ENCODE measurements at places on chromosomes 12 and 14. TPM values are rescaled to one million over a fixed set of nuclear protein-coding genes. Genes with fewer than 3 reads are reported as not detected.
A peak's percentile ranks its signal among the peaks of the same experiment; 100 is the strongest.

PLBD2 gene
- total RNA-seq: 45.0 TPM

GPR132 gene
- 0.10 TPM for total RNA-seq

MAP3K9 gene
- 11.7 TPM for total RNA-seq

SLC5A8 gene
- total RNA-seq: not detected

CLEC12A gene
- not detected for total RNA-seq

CNTN1 gene
- total RNA-seq: 3.0 TPM

DNA sequence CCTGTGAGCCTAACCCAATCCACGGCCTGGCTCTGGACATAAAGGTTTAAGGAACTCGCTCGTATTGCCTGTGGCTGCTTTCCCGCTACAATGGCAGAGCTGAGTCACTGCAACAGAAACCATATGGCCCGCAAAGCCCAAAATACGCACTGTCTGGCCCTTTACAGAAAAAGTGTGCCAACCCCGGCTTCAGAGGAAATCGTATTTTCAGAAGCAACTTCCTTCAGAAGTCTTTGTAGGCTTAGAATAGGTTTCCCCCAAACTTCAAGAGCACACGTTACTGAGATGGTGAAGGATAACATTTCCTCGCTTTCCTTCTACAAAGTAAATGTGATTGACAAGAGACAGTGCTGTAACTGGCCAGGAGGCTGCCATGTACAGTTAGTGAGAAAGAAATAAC, 34.8 kb upstream of the TESC start:
- no peaks in the 10 kb centered on the region for H3K4me1 ChIP-seq
- H3K36me3 ChIP-seq: no peaks in the 10 kb centered on the region
- DNase-seq: no peak
- no peaks in the 10 kb centered on the region for H3K27me3 ChIP-seq

DNA sequence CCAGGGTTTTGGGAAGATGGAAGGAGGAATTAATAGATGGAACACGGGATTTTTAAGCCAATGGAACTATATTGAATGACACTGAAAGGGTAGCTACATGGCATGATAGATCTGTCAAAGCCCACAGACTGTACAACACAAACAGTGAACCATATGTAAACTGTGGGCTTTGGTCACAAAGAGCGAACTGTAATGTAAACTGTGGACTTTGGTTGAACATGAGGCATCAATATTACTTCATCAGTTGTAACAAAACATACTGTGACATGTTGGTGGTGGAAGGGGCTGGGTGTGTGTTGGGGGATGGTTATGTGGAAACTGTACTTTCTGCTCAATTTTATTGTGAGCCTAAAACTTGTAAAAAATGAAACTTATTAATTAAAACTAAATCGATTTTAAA, 210.6 kb upstream of the HMGA2 start:
- peaks cover 10% of the 10 kb centered on the region for H3K36me3 ChIP-seq
- no peaks in the 10 kb centered on the region for H3K27me3 ChIP-seq
- no peak overlapping the region for H3K4me3 ChIP-seq
- no peak overlapping the region for H3K27ac ChIP-seq
- H3K4me1 ChIP-seq: peaks cover 20% of the 10 kb centered on the region

DNA sequence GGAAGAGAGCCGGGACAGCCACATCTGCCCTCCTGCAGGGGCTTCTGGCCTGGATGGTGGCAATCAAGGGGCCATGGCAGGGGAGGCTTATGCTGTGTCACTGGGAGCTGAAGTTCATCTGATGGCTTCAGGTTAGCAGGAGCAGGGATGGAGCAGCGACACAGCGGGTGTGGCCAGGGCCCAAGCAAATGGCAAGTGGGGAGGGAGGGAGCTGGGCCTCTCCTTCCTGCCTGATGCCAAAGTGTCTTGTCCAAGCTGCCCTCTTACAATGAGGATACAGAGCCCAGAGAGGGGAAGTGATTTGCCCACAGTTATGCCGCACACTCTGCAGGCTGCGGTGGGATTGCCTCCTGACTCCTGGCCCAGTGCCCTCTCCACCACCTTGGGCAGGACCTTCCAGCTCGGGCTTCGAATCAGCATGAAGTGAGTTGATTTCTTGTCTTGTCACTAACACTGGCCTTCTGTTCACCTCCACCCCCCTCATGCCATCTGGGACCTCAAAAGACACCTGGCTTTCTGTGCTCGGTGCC, 51.3 kb downstream of the IQSEC3 start:
- H3K36me3 ChIP-seq: no peaks in the 10 kb centered on the region
- peaks cover 18% of the 10 kb centered on the region for H3K27me3 ChIP-seq
- H3K4me3 ChIP-seq: no peak overlapping the region
- no peak for DNase-seq

GRCh38 chr14:95362138-95362494, 42.4 kb upstream of the CLMN start:
- no peaks in the 10 kb centered on the region for H3K27me3 ChIP-seq
- H3K27ac ChIP-seq: no peak overlapping the region
- no peaks in the 10 kb centered on the region for H3K36me3 ChIP-seq
- H3K4me3 ChIP-seq: no peak overlapping the region
- DNase-seq: no peak
- H3K4me1 ChIP-seq: peaks cover 6% of the 10 kb centered on the region

DNA sequence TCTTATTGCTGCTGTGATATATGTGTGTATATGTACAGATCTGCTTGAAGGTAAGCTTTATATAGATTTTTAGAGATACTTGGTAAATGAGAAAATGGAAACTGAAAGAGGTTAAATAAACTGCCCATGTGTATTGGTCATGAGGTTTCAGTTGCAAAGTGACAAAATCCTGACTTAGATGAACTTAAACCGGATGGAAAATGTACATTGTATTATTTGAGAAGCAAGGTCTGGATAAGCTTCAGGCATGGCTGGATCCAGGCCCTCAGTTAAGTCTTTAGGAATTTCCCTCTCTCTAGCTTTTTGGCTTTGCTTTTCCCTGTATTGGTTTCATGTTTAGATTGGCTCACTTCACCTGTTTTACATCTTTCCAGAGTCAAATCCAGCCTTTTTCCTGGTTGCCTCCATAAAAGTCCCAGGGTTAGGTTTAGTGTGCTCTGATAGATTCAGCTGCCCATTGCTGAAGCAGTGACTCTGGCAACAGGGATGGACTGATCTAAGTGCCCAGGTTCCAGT, 21.0 kb upstream of the MAP1LC3B2 start:
- H3K27me3 ChIP-seq: no peaks in the 10 kb centered on the region
- peak overlapping the region; percentile 25 for H3K27ac ChIP-seq
- DNase-seq: no peak
- no peaks in the 10 kb centered on the region for H3K36me3 ChIP-seq
- no peak overlapping the region for H3K4me3 ChIP-seq
- peaks cover 83% of the 10 kb centered on the region for H3K4me1 ChIP-seq

DNA sequence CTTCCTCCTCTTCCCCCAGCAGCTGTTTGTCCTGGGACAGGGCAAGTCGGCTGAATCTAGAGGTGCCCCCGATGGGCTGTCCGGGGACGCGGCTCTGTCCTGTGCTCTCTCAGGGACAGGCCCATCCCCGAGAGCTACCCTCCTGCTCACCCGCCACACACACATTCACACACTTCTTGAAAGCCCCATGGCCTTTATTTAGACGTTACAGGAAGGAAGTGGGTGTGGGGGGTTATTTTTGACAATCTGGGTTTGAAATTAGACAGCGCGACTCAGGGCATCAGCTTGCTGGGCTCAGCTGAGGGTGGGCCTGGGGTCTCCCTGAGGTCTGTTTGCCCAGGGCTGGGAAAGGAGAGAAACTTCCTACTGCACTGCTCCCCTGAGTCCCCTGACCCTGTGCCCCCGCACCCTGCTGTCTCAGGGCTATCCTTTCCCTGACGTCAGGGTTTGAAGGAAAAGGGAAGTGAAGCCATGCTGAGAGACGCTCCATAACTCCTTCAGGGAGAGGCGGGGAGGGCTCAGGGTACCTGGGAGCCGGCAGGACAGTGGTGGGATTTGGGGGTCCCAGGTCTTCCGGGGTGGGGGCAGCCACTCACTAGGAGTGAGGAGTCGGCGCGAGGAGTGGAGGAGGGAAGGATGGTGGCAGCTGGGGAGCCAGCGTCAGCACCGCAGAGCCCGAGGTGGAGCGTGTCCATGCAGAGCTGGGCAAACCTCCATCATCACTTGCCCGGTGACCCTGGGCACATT, 8.1 kb downstream of the PTPN6 start:
- no peaks in the 10 kb centered on the region for H3K36me3 ChIP-seq
- H3K27me3 ChIP-seq: no peaks in the 10 kb centered on the region
- DNase-seq: no peak
- H3K4me3 ChIP-seq: no peak overlapping the region
- peaks cover 32% of the 10 kb centered on the region for H3K4me1 ChIP-seq

GRCh38 chr12:130713581-130713991, 2.5 kb downstream of the RIMBP2 start:
- no peaks in the 10 kb centered on the region for H3K4me1 ChIP-seq
- H3K27me3 ChIP-seq: 0 out of 2 replicates have a peak, but pooled peaks cover 3% of the 10 kb centered on the region
- no peak overlapping the region for H3K4me3 ChIP-seq
- no peak overlapping the region for H3K27ac ChIP-seq

DNA sequence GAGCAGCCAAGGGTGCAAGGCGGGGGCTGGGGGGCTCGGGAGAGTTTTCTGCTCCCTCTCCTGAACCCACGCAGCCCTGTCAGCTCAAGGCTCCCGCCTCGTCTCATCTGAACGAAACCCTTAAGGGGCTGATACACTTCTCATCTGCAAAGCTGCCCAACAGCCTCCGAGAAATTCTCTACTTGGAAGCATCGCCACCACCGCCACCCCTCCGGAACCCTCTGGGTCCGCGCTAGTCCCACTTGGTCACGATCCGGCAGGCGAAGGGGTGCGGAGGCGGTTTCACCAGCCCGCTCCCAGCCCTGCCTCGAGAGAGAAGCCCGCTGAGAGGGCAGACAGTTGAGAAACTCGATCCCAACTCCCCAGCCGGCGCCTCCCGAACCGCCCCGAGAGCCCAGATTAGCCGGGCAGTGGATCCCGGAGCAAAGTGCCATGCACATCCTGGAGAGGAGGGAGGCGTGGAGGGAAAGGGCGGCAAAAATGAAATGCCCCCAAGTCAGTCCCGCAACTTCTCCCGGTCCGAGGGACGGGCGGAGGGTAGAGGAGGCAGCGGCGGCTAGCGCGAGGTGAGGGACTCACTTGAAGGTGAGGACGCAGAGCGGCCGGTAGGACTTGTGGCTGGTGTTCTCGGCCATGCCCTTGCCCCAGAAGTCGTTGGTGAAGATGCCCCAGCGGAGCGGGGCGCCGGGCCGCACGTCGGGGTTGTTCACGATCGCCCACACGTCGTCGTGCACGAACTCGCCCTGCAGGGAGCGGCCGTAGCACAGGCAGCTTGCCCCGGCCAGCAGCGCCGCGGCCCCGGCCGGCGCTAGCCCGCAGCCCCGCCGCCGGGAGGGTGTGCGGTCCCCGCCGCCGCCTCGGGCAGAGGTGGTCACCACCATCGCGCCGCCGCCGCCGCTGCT, 620 bp downstream of the TMTC1 start:
- H3K27me3 ChIP-seq: no peaks in the 10 kb centered on the region
- DNase-seq: no peak
- peak overlapping the region; percentile 30 for H3K4me3 ChIP-seq
- H3K36me3 ChIP-seq: no peaks in the 10 kb centered on the region
- H3K4me1 ChIP-seq: peaks cover 7% of the 10 kb centered on the region
- no peak overlapping the region for H3K27ac ChIP-seq

DNA sequence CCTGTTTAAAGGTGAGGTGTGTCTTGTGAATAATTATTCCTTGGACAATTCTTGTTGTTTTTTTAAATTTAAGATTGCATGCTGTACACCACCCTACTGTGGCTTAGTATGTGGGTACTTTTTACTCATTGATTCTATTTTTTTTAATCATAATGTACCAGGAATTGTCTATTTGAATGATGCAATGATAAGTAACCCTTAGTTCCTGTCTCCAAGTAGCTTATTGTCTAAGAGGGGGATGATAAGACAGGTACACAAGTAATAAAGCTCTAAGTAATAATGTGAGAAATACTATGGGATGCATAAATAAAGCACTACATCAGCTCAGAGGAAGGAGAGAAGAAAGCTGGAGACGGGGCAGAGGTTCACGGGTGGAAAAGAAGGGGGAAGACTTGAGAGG, 90.9 kb downstream of the MYRFL start:
- no peak for DNase-seq
- no peaks in the 10 kb centered on the region for H3K27me3 ChIP-seq
- no peak overlapping the region for H3K4me3 ChIP-seq
- no peak overlapping the region for H3K27ac ChIP-seq
- no peaks in the 10 kb centered on the region for H3K4me1 ChIP-seq
- H3K36me3 ChIP-seq: no peaks in the 10 kb centered on the region

GRCh38 chr12:67669217-67669933, 20.8 kb downstream of the DYRK2 start:
- H3K27ac ChIP-seq: no peak overlapping the region
- H3K27me3 ChIP-seq: no peaks in the 10 kb centered on the region
- H3K36me3 ChIP-seq: no peaks in the 10 kb centered on the region

- H3K4me3 ChIP-seq: no peak overlapping the region
- H3K4me1 ChIP-seq: no peaks in the 10 kb centered on the region
- no peaks in the 10 kb centered on the region for H3K27me3 ChIP-seq
- no peaks in the 10 kb centered on the region for H3K36me3 ChIP-seq
These were observed 404.8 kb downstream of the ATP23 start for GRCh38 chr12:58346032-58346632.

DNA sequence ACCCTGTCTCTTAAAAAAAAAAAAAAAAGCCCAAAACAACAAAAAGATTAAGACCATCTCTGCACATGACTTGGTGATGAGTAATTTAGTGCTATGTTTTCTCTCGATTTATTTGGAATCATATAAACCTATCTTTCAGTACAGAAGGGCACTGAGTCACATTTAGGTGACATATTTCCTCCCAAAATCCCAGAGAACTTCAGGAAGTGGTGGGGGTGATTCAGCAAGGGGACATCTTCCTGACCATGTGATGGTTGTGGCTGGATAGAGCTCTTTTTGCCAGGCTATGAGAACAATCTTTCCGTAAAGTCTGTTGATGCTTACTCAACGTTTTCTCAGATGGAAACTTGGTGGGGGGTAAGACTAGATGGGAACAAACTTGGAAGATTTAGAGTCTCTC, 50.0 kb downstream of the PPFIBP1 start:
- DNase-seq: peak; percentile 37
- H3K4me1 ChIP-seq: peaks cover 34% of the 10 kb centered on the region
- no peaks in the 10 kb centered on the region for H3K27me3 ChIP-seq
- H3K27ac ChIP-seq: peak overlapping the region; percentile 52

- DNase-seq: no peak
- H3K27ac ChIP-seq: no peak overlapping the region
- no peaks in the 10 kb centered on the region for H3K36me3 ChIP-seq
- H3K27me3 ChIP-seq: no peaks in the 10 kb centered on the region
These were observed 73.2 kb downstream of the SLC2A13 start for GRCh38 chr12:40032433-40033241.

DNA sequence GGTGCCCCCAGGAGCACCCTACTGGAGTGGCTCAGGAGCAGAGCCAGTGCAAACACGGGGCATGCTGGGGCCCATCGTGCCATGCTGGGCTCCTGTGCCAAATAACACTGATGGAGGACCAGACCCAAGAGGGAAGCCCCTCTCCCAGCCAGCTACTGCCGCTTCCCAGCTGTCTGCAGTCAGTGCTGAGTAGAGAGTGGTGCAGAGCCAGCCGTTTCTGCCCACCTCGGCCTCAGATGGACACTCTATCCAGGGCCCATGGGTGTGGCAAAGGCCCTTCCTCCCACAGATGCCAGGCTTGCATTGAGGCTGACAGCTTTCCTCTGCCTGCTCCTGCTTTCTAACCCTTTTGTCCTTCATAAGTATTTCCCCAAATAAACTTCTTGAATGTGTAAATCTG, 13.2 kb downstream of the CLBA1 start:
- no peaks in the 10 kb centered on the region for H3K27me3 ChIP-seq
- no peaks in the 10 kb centered on the region for H3K4me1 ChIP-seq
- H3K4me3 ChIP-seq: no peak overlapping the region
- DNase-seq: no peak
- no peak overlapping the region for H3K27ac ChIP-seq

- peaks cover 11% of the 10 kb centered on the region for H3K4me1 ChIP-seq
- no peak for DNase-seq
- H3K4me3 ChIP-seq: no peak overlapping the region
- no peaks in the 10 kb centered on the region for H3K27me3 ChIP-seq
- no peaks in the 10 kb centered on the region for H3K36me3 ChIP-seq
These were observed 62.6 kb upstream of the RESF1 start for GRCh38 chr12:31896514-31897039.
